Activated T-cell treated with anti-CD3 and anti-CD28 coated beads for 1 hour (primary cell): ENCODE measurements at places on chromosomes 1 and 21.

DNA sequence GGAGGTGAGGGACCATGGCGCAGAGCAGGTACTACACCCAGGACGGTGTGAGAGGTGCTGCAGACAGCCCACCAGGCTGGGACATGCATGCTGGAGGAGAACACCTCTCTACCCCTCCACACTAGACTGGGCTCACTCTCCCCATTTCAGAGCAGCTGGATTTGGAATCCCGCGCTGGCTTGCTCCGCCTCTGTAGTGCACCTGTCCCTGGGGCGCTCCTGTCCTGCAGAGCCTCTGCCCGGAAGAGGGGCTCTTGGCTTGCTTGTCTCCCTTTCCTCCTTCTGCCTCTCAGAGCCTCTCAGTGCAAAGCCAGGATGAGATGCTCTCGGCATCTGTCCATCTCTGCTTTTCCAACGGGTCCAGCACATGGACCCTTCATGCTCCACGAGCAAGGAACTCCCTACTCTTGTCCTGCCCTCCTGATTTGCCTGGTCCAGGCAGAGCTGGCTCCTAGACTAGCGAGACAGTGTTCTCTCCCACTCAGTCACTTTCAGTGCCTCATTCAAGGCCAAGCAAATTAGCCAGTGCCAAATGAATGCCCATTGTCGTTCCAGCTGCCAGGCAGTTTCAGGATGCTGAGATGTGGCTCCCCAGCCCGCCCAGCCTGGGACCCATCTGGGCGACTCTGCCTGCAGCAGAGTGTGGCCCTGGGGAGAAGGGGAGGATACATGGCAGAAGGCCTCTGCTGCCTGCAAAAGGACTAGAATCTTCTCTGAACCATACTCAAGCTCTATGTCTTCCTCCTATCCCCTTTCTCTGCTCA, 33.7 kb downstream of the CDCA8 start:
- no peak for DNase-seq

GRCh38 chr1:182391028-182391361, 595 bp downstream of the GLUL start:
- DNase-seq: no peak

GRCh38 chr21:41374177-41374712, 12.4 kb downstream of the MX2 start:
- no peak for DNase-seq

DNA sequence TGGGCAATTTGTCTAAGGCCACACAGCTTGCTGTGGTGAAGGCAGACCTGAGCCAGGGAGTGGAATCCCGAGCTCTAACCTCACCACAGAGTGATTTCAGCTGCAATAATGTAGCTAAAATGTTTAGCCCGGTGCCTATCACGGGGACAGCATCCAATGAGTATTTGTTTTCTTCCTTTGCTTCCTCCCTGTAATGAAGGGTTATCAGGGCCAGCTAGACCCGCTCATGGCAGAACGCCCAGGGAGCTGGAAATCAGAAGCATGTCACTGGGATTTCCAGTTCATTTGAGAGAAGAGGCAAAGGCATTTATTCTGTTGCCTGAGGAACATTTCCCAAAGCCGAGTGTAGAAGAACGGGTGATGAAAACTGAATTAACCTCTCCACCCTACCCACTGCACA, 183.1 kb downstream of the ZSCAN20 start:
- no peak for DNase-seq

- DNase-seq: no peak
Measured at GRCh38 chr1:83704350-83704749, 294.6 kb downstream of the TTLL7 start.

- no peak for DNase-seq
Measured at GRCh38 chr21:15455819-15456462, 273.8 kb upstream of the USP25 start.

GRCh38 chr1:45093334-45093733, 81.3 kb downstream of the UROD start:
- no peak for DNase-seq

DNA sequence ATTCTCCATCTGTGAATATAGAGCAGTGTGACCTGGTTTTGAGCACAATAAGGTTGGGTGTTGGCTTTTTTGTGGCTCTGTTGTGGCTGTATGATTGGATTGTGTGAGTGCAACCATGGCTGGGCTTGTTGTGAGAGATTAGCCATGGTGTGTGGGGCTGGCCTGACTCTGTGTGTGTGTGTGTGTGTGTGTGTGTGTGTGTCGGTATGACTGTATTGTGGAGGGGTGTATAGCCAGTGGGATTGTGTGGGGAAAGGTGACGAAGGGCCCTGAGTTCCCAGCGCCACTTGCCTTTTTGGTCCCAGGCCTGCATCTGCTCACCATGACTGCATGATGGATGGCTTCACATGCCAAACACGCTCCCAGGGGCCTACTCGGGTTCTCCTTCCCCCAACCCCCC, 5.9 kb upstream of the SLC6A9 start:
- no peak for DNase-seq

DNA sequence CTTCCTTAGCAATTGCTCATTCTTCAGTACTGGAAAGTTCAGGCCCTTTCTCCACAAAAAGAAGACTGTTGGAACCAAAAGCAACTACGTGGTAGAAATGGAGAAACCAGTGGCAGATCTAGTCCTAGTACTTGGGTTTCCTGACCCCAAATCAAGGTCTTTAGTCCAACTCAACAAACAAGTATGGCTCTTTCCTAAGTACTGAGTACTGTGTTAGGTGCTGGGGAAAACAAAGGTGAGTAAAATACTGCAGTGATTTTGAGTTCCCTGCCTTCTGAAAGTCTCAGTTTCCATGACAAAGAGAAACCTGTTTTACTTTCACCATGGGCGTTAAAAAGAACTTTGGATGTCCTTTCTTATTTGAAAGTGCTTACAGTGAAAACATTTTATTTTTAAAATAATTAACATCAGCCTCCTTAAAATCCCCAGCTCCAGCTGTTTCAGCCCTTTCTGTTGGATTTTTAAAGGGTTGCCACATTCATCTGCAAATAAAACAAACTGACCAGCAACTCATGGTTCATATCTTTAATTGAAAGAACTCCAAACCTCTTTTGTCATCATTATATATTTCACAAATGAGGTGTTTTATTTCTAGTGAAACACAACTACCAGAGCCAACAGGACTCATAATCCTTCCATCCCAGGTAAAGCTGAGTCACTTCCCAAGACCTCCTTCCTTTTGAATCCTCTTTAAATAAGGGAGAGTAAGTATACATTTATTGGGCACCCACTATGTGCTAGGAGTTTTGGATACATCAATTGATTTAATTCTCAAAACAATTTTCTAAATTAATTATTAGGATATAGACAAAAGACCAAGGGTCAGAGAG, 35.4 kb downstream of the PLPP3 start:
- no peak for DNase-seq

GRCh38 chr1:208174731-208175507, 69.3 kb downstream of the PLXNA2 start:
- DNase-seq: no peak

DNA sequence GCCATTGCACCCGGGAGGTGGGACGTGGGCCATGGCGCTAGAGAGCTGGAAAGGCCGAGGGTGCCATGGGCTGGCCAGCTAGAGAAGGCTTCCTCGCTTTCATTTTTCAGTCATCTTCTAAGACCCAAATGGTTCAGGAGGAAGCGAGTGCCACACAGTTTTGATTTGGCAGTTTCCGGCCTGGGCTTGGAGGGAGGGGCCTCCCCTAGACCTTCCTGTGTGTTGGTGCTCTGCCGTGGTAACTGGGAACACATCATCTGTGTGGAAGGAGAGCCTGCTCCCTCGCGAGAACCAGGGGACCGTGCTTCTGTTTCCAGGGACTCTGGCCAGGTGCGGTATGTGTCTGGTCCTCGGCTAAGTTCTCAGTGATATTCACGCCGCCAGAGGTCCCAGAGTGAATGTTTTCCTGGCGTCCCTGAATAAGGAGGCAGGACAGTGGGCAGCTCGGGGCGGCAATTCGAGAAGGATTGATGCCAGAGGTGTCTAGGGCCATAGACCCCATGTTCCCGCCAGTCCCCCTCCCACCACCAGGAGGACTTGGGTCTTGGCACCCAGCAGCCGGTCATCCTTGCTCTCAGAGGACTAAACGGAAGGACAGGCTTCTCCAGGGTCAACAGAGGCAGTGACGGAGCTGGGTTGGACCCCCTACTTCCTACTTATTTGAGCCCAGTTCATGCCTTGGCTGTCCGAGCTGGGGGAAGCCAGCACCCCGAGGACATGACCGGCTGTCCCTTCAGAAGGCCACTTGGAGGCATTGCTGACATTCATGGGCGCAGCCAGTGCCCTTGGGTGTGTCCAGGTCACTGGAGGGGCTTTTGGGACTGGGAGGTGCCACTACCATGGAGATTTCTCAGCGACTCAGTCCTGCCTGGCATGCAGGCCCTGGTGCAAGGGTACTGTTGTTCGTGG, 2.7 kb upstream of the NPHP4 start:
- peak; percentile 47 for DNase-seq

GRCh38 chr1:90836345-90836679, 119.2 kb upstream of the BARHL2 start:
- DNase-seq: no peak

DNA sequence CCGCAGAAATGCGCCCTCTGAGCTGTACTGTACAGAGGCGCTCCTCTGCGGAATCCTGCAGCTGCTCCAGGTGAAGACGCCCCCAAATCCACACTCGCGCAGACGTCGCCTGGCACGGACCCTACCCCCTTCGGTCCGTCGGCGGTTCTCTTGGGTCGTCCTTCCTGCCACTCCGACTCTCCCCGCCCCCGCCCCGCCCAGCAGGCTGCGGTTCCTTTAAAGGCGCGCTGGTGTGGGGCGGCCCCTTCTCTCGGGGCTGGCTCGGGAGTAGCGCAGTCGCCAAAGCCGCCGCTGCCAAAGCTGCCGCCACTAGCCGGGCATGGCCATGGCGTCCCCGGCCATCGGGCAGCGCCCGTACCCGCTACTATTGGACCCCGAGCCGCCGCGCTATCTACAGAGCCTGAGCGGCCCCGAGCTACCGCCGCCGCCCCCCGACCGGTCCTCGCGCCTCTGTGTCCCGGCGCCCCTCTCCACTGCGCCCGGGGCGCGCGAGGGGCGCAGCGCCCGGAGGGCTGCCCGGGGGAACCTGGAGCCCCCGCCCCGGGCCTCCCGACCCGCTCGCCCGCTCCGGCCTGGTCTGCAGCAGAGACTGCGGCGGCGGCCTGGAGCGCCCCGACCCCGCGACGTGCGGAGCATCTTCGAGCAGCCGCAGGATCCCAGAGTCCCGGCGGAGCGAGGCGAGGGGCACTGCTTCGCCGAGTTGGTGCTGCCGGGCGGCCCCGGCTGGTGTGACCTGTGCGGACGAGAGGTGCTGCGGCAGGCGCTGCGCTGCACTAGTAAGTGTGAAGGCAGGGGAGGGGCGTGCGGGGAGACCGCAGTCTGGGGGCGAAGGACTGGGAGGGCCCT, at the start of gene RASSF5:
TSS of gene RASSF5 (plus strand) at position 248 of the 846 bp plus-strand sequence. CDS start at position 320, 72 bp downstream.
- DNase-seq: peak; percentile 72

DNA sequence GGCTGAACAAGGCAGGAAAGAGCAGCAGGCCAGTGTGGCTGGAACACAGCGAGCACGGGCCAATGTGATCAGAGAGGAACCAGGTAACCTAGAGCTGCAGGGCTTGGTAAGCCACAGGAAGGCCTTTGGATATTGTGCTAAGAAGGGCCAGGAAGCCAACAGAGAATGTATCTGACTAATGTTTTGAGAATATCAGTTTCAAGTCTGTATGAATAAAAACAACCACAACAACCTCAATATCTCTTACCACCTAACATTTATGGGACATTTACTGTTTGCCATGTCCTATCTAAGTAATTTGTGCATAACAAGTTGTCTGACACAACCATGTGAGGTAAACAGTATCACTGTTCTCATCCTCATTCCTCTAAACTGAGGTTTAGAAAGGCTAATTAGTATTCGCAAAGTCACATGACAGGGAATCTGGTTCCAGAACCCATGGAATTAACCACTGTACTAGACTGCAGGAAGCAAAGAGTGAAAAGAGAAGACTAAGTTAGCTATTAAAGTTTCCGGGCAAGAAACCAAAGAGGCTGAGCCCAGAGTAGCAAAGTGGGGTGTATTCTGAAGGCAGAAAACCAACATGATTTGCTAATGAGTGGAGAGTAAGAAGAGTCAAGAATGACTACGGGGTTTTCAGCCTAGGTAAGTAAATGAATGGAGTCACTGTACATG, 38.9 kb downstream of the SPRTN start:
- no peak for DNase-seq

GRCh38 chr1:86416343-86416742, 7.6 kb upstream of the CLCA2 start:
- no peak for DNase-seq

- no peak for DNase-seq
Measured at GRCh38 chr1:102572637-102573036, 535.7 kb downstream of the COL11A1 start.

- no peak for DNase-seq
Measured at GRCh38 chr1:184166485-184166884, 115.0 kb downstream of the TSEN15 start.

DNA sequence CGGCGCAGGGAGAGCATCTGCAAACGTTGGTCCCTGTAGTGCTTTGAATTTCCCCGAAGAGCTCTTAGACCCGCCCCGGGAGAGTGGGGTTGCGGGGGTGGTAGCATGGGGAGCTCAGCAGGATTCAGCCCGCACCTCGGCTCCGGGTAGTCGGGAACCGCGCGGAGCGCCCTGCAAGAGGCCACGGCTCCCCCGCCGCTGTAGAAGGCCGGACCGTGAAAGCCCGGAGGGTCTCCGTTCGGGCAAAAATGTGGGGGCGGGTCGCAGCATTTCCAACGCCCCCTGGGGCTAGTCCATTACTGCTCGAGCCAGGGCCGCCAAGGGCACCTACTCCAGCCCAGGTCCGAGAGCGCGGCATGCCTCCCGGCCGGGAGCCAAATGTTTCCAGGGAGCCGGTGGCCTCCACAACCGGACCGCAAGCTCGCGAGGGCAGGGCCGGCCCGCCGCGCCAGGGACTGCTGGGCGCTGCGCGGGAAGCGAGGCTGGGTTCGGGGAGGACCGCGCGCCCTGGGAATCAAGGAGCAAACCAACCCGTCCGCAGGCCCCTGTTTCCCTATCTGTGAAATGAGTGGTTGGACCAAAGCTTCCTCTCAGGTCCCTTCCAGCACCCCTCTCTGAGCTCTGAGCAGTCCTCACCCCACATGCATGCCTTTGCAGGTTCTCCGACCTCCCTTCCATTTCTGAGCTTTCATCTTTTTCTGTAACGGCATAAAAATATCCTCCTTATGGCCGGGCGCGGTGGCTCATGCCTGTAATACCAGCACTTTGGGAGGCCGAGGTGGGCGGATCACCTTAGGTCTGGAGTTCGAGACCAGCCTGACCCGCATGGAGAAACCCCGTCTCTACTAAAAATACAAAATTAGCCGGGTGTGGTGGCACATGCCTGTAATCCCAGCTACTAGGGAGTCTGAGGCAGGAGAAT, 775 bp upstream of the TMEM63A start:
- DNase-seq: no peak

GRCh38 chr1:30189818-30190500, 533.4 kb downstream of the MATN1 start:
- DNase-seq: no peak
